MCF 10A (cell line): ENCODE measurements at places on chromosomes 5 and 9. TPM values are rescaled to one million over a fixed set of nuclear protein-coding genes. Genes with fewer than 3 reads are reported as not detected.
A peak's percentile ranks its signal among the peaks of the same experiment; 100 is the strongest.

DNA sequence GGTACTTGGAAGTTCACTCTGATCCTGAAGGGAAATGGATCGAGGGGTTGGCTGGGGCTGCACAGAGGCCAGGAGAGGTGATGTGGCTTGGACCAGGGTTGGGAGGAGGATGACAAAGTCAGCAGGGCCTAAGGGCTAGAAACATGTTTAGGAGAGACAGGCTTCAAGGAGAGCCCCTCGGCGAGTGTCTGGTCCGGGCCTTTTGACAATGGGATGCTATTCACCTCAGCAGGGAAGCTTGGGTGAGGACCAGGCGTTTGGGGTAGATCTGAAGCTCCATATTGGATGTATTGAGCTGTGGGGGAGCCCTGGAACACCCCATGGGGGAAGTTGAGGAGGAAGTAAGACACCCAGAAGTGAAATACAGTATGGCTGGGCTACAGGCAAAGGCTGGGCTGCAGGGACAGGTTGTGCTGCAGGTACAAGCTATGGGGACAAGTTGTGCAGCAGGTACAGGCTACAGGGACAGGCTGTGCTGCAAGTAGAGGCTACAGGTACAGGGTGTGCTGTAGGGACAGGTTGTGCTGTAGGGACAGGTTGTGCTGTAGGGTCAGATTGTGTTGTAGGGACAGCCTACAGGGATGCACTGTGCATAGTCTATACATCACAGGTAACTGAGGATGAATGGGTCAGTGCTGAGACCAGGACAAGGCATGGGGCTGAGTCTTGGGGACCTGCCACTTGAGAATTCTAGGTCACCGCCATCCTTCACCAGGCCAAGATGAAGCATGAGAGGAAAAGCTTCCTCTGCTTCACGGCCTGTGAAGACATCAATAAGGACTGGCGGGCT, 22.7 kb upstream of the FIBCD1 start:
- H3K36me3 ChIP-seq = peaks cover 6% of the 10 kb centered on the region
- H3K27ac ChIP-seq = peak overlapping the region; percentile 88
- H3K27me3 ChIP-seq = no peaks in the 10 kb centered on the region

DNA sequence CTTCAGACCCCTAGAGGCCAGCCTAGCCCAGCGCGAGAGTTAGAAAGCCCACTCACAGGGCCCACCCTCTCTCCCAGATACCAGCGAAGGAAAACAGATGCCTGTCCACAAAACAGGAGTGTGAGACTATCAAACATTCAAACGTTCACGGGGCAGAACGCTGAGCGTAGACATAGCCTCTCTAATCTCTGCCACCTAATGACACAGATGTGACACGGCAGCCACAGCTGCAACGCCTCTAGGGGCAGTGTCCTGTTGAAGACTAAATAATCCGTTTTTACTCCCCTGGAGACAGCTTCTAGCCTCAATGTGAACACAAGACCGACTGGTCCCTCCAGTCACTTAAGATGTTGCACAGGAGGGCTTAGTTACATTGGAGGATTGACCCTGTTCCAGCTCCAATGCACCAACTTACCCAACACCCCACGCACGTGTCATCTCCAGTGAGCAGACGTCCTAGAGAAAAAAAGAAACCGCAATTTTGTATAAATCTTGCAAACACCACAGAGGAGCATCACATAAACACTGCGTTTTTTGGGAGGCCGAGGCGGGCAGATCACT, 14.3 kb downstream of the DIPK1B start:
- peaks cover 64% of the 10 kb centered on the region for H3K36me3 ChIP-seq
- peak; percentile 42 for DNase-seq
- peak overlapping the region; percentile 91 for H3K27ac ChIP-seq
- H3K27me3 ChIP-seq = no peaks in the 10 kb centered on the region
- peak overlapping the region; percentile 91 for H3K4me3 ChIP-seq
- H3K4me1 ChIP-seq = peaks cover 18% of the 10 kb centered on the region

GRCh38 chr9:80699511-80699998, 989.8 kb downstream of the TLE1 start:
- no peak overlapping the region for H3K27ac ChIP-seq
- no peaks in the 10 kb centered on the region for H3K36me3 ChIP-seq
- peaks cover 15% of the 10 kb centered on the region for H3K4me1 ChIP-seq
- peak; percentile 47 for DNase-seq
- H3K27me3 ChIP-seq = no peaks in the 10 kb centered on the region

GRCh38 chr9:118554987-118555386, 814.2 kb downstream of the BRINP1 start:
- H3K36me3 ChIP-seq = no peaks in the 10 kb centered on the region
- no peaks in the 10 kb centered on the region for H3K4me1 ChIP-seq
- no peak overlapping the region for H3K27ac ChIP-seq

- peak; percentile 29 for DNase-seq
- no peaks in the 10 kb centered on the region for H3K27me3 ChIP-seq
These were observed 1.4 kb downstream of the NR6A1 start for GRCh38 chr9:124769549-124770358.

GRCh38 chr9:86009133-86009532, 68.2 kb downstream of the NAA35 start:
- H3K4me3 ChIP-seq = no peak overlapping the region
- no peak overlapping the region for H3K27ac ChIP-seq
- no peaks in the 10 kb centered on the region for H3K4me1 ChIP-seq
- H3K27me3 ChIP-seq = no peaks in the 10 kb centered on the region
- no peak for DNase-seq
- peaks cover 81% of the 10 kb centered on the region for H3K36me3 ChIP-seq

- H3K36me3 ChIP-seq = no peaks in the 10 kb centered on the region
- no peaks in the 10 kb centered on the region for H3K4me1 ChIP-seq
- peaks cover 39% of the 10 kb centered on the region for H3K27me3 ChIP-seq
- H3K4me3 ChIP-seq = no peak overlapping the region
- no peak for DNase-seq
These were observed 14.3 kb downstream of the PCAT7 start for GRCh38 chr9:94568972-94569712.

GRCh38 chr9:108924466-108924865, 9.5 kb downstream of the ELP1 start:
- DNase-seq = no peak
- H3K4me1 ChIP-seq = no peaks in the 10 kb centered on the region
- no peak overlapping the region for H3K4me3 ChIP-seq
- no peaks in the 10 kb centered on the region for H3K27me3 ChIP-seq
- H3K27ac ChIP-seq = peak overlapping the region; percentile 13
- peaks cover 90% of the 10 kb centered on the region for H3K36me3 ChIP-seq

- no peak for DNase-seq
- peaks cover 6% of the 10 kb centered on the region for H3K36me3 ChIP-seq
- no peaks in the 10 kb centered on the region for H3K27me3 ChIP-seq
- H3K4me1 ChIP-seq = peaks cover 18% of the 10 kb centered on the region
- no peak overlapping the region for H3K4me3 ChIP-seq
These were observed 12.1 kb upstream of the HAUS6 start for GRCh38 chr9:19114680-19115270.

- H3K4me3 ChIP-seq = no peak overlapping the region
- no peak overlapping the region for H3K27ac ChIP-seq
- no peaks in the 10 kb centered on the region for H3K36me3 ChIP-seq
- no peaks in the 10 kb centered on the region for H3K27me3 ChIP-seq
- H3K4me1 ChIP-seq = no peaks in the 10 kb centered on the region
- DNase-seq = no peak
These were observed 1854.9 kb downstream of the MAT2B start for GRCh38 chr5:165360366-165360765.

DNA sequence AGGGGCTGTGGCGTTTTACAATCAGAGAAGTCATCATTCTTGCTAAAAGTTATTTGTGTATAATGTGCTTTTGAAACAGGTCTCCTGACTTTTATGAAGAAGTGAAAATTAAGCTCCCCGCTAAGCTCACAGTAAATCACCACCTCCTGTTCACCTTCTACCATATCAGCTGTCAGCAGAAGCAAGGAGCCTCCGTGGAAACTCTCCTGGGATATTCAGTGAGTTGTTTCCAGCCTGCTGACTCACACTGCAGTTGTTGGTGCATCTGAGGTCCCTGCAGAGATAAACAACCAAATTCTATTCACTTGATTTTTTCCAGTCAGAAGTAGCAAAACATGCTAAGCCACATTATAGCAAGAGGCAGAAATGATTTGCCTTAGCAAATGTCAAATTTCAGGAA, 156.7 kb downstream of the DOCK8 start:
- H3K36me3 ChIP-seq = no peaks in the 10 kb centered on the region
- H3K4me3 ChIP-seq = no peak overlapping the region
- H3K4me1 ChIP-seq = no peaks in the 10 kb centered on the region
- no peaks in the 10 kb centered on the region for H3K27me3 ChIP-seq
- H3K27ac ChIP-seq = no peak overlapping the region
- DNase-seq = no peak

- no peak overlapping the region for H3K4me3 ChIP-seq
- DNase-seq = no peak
- no peaks in the 10 kb centered on the region for H3K36me3 ChIP-seq
- H3K27me3 ChIP-seq = peaks cover 52% of the 10 kb centered on the region
These were observed 16.5 kb downstream of the DNAI1 start for GRCh38 chr9:34475097-34475496.

Gene TNFSF8
- not detected in 2 replicates for total RNA-seq

Gene TERT
- 0.16 TPM in 1 of 2 replicates, not detected in the other for total RNA-seq

DNA sequence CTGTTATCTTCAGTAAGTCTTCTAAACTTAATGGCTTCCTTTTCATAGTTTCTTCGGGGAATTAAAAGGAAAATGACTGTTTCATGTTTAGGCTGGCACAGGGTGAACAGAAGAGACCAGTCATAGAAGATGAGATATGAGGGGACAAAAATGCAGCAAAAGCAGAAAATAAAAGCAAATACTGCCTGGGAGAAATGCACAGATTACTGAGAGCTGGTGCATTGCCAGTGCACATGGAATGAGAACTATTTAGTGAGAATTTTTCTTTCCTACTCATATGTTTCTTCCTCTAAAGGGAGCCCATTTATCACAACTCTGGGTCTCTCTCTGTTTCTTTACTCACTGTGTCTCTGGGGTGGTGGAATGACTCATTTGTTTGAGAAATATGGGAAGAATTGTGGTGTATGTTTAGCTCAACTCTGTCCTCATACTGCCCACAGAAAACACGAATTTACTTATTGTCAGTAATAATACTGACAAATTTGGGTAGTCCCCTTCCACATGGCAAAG, 25.9 kb upstream of the ANKRD55 start:
- DNase-seq = peak; percentile 78
- H3K4me1 ChIP-seq = no peaks in the 10 kb centered on the region
- H3K4me3 ChIP-seq = no peak overlapping the region
